ENCODE measurements at places on chromosomes 12 and 14.
A peak's percentile ranks its signal among the peaks of the same experiment; 100 is the strongest.

DNA sequence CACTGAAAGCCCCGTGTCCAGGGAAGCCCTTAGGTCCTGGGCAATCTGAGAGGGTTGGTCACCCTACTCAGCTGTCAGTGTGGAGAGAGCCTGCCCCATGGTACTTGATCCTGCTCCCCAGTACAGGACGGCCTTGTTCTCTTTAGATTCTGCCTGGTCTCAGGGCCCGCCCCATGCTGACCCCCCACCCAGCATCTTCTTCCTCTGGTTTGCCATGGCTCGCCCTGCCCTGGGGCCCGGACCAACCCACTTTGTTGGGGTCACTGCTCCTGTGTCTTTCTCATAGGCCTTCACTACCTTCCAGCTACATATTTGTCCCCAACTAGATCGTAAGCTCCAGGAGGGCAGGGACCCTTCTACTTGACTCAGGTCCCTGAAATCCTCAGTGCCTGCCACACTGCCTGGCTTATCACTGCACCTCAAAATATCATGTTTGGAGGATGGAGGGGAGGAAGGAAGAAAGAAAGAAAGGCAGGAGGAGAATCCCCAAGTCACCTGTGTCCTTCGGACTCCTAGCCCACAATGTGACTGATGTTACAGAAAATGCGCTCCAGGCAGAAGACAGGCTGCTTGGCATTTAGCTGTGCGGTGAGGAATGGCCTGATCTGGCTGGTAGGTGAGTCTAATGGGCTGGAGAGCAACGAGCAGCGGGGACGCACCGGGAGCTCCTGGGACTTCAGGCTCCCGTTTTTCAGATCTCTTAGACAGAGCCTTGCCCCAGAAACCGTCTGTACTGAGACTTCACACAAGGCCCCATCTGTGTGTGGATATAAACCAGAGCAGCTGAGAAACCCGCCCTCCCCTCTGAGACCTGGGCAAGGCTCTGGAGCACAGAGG, 66.1 kb downstream of the C14orf132 start:
- DNase-seq = no peak

GRCh38 chr12:79766705-79767464, 76.1 kb upstream of the PAWR start:
- no peak for DNase-seq

GRCh38 chr12:14394317-14395073, 29.0 kb downstream of the ATF7IP start:
- DNase-seq = peak; percentile 59

- DNase-seq = no peak
Measured at GRCh38 chr14:26448181-26448855, 149.5 kb downstream of the NOVA1 start.

DNA sequence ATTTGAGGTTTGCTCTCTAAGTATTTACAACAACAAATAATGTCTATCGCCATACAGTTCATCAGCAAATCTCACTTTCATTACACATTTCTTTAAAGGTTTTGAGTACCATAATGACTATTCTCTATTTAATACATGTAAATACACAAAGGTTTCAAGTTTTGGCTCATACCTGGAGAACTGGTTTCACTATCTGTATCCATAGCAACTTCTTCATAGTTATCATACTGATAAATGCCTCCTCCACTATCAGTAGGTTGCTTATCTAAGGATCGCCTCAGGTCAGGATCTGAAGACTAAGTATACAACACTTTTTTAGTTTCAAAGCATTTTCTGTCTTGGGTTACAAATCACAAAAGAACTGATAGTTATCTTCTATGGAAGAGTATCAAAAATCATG, 21.4 kb downstream of the ZFC3H1 start:
- DNase-seq = no peak

- no peak for DNase-seq
Measured at GRCh38 chr12:3896356-3896755, 23.2 kb upstream of the PARP11 start.

DNA sequence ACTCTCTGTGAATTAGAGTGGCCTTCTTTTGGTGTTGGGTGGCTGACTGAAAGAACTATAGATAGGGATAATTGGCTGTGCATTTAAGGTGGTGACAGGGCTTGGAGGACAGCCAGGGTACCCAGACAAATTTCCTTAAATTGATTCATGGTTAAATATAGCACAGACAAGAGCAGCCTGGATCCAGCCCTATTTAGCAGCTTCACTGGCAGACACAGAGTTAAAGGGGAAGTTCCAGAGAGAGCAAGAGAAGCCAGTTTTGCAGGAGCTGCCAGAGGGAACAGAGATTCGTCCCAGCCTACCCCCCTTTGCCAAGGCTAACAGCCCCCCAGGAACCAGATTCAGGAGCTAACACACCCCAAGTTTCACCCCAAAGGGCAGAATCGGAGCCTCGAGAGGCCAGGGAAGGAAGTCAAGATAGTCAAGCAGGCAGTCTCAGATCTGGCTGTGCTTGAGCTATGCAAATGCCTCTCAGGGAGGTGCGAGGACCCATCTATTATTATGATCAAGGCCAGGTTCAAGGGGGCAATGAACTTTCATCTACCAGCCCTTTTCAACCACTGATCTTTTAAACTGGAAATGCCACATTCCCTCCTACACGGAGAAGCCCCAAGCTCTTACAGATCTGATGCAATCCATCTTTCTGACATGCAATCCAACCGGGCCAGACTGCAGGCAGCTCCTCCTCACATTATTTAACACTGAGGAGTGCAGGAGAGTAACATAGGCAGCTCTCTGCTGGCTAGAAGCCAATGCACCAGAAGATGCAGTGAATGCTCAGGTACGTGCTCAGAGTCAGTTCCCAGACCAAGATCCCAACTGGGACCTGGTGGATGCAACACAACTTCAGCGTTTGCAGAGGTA, 58.2 kb downstream of the DHRS2 start:
- peak; percentile 25 for DNase-seq

DNA sequence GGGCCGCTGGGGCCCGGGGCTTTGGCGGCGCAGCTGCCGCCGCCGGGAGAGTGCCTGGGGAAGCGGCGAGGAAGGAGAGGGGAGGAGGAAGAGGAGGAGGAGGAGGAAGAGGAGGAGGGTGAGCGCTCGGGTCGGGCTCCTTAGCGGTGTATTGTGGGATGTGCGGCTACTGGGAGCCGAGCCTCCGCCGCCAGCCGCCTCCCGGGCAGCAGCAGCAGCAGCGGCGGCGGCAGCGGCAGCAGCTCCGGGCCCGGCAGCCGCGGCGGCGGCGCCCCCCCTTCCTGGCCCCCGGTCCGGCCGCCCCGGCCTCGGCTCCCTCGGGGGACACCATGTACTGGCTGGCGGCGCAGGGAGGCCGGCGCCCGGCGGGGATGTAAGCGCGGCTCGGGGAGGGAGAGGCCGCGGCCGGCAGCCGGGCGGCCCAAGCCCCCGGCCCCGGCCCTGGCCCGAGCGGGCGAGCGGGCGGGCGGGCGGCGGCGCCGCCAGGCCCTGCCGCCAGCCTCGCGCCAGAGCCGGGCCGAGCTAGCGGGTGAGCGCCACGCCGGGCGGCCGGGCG, at the start of gene SETD1B:
Gene SETD1B (plus strand): TSS at position 149 of the 556 bp plus-strand sequence. CDS start 729 bp downstream, outside the sequence.
- peak; percentile 62 for DNase-seq

GRCh38 chr12:117718141-117718540, 250.6 kb downstream of the KSR2 start:
- DNase-seq = no peak

GRCh38 chr12:92601176-92601575, 101.6 kb upstream of the PLEKHG7 start:
- DNase-seq = no peak

DNA sequence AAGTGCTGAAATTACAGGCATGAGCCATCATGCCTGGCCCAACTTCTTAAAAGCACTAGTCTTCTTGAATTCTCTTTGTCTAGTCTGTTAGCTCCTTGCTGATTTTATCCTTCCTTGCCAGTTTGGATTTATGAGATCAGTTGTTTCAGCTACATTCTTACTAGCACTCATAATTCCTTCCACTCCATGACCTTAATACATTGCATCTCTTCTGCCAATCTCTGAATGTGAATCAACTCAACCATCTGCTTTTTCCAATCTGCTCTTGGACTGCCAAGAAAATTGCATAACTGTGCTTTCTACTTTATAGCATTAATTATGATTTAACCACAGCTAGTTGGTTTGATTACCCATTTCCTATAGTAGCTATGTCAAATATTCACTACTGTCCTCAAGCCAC, 14.9 kb upstream of the HEATR5A start:
- DNase-seq = no peak

GRCh38 chr12:53325511-53326061, 4.2 kb upstream of the AAAS start:
- DNase-seq = peak; percentile 59

DNA sequence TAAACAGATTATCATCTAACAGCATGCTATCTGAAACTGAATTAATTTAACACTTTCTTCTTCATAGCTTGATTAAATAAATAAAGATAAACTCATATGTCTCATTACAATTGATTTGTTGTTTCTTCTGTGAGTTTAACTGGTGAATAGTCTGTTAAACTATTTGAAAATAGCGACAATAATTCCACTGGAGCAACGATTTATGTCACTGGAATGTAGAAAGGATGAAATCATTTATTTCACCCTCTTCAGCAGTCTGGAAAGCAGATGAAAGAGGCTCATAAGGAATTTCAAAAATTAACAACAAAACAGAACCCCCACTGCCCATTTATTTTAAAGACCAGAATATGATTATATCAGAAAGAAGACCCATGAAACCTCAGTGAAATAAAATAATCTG, 1165.1 kb upstream of the USP15 start:
- no peak for DNase-seq

DNA sequence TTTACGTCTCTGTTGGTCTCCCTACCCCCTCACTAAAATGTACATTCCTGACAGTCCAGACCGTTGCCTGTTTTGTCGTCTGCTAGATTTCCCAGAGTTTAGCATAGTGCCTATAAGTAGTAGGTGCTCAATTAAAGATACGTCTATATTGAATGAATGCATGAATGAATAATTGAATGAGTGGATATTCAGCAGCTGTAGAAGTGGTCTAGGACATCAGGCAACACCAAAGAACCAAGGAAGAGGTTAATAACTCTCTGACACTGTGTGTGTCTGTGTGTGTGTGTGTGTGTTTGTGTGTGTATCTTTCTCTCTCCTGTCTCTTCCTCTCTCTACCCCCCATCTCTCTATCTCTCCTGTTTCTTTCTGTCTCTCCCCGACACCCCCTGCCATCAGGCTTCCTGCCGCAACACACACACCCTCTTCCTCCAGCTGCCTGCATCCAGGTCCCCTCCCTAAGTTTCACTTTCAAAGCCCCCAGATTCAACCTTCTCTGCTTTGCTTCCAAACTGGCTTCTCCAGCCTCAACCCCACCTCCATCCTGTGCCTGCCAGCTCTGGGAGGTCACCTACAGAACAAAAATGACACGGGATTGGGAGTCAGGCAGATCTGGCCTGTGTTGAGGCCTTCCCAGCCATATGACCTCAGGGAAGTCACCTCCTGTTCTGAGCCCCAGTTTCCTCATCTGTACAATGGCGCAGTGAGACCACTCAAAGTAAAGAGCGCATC, 119.9 kb upstream of the NCOR2 start:
- no peak for DNase-seq

- peak; percentile 27 for DNase-seq
Measured at GRCh38 chr14:100303179-100303578, 3.1 kb downstream of the SLC25A29 start.

DNA sequence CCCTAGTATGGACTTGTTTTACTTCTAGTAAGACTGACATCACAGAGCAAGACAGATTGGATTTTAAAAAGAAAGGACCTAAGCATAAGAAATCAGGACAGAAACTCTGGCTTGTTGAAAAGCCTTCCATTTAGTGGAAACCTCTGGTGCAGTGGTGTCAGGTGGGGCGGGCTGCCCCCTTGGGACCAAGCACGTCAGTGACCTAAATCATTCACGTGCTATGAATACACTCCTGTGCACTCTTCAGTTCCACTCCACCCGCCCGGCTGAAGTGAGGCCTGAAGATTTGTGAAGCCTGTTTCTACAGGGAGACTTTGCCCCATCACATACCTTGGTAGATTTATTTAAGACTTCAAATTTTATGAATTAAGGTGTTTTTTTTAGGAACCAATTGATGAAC, 58.2 kb upstream of the STRN3 start:
- no peak for DNase-seq

DNA sequence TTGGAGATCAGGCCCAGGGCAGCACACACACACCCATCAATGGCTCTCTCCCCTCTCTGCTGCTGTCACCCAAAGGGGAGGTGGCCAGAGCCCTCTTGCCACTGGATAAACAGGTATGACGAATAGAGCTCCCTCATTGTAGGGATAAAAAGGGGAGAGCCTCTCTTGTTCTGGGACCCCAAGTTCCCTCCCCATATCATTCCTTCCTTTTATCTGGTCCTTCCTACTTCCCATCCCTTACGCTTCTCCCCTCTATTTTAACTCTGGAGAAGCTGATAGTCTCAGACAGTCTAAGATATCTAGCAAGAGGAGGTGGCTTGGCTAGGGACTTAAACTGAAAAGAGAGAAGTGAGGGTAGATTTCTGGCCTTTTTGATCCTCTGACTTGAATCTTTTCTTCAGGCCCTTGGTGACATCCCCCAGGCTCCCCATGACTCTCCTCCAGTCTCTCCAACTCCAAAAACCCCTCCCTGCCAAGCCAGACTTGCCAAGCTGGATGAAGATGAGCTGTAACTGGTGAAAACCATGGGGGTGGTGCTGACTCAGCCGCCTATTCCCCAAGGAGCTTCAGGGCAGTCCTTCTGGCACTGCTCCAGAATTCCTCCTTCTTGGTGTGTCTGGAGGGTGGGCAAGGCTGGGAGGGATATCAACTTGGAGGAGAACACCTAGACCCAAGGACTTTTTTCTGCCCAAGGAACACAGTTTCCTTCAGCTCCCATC, 5.3 kb downstream of the ARHGEF25 start:
- no peak for DNase-seq

All from activated T-cell treated with anti-CD3 and anti-CD28 coated beads, Interleukin-2, amount 50 U/mL, for 72 hours (primary cell).